ENCODE measurements at places on chromosomes 1 and 21.

DNA sequence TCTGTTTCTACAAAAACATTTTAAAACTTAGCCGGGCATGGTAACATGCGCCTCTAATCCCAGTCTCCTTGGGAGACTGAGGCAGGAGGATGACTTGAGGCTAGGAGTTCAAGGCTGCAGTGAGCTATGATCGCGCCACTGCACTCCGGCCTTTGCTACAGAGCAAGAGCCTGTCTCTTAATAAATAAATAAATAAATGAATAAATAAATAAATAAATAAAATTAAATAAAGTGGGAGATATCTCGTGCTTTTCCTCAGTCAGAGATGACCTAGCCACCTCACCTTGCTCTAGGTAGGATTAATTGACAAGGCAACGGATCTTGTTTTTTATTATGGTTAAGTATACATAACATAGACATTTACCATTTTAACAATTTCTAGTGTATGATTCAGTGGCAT, 14.3 kb upstream of the BRWD1 start:
- no peak for DNase-seq

DNA sequence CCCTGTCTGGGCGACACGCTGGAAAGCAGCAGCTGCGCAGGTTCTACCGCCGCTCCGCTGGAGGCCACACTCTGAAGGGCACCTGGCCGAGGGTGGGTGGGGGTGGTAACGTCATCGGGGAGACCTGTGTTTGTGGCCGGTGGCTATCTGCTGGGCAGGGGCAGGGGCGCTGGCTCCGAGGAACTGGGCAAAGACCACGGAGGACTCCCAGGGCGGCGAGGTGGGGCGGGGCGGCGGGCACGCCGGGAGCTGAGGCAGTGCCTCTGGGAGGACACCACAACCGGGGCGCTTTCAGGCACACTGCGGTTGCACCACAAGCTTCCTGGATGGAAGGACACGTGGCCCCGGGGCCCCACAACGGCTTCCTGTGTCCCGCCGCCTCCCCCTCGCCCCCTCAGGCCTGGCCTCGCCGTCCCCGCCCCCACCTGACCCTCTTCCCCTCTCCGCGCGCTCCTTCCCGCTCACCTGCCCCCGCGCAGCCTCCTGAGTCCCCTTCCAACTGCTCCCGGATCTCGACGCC, 3.3 kb upstream of the DENND2D start:
- no peak for DNase-seq

- DNase-seq: no peak
Observed at GRCh38 chr1:6185635-6186382, 5.7 kb upstream of the CHD5 start.

DNA sequence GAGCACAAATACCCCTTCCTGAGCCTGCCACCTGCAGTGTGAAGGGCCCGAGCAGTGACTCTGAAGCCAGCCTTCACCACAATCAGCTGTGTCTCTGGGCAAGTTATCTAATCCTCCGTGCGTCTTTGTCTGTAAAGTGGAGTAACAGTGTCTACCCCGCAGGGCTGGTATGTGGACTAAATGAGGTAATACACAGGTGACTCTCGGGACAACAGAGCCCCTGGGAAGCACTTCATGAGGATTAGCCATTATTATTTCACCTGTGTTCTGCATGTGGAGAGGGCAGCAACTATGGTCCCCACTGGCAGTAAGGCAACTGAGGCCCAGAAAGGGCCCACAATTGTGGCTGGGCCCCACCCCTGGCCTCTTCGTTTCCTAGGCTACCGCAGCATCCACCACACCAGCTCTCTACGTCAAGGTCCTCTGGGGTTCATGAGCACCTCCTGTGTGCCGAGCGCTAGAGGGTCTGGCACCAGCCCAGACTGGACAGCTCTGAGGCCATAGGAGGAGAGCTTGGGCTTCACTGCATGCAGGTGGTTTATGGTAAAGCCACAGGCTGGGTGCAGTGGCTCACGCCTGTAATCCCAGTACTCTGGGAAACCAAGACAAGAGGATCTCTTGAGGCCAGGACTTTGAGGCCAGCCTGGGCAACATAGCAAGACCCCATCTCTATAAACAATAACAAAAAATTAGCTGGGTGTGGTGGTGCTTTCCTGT, 41.3 kb upstream of the LRP8 start:
- DNase-seq: no peak

All from AG09319 (cell line).